Activated T-helper 17 cell treated with anti-CD3 and anti-CD28 coated beads, Interleukin-2, amount 50 U/mL, for 72 hours (primary cell): ENCODE measurements at places on chromosomes 1 and 21. TPM values are rescaled to one million over a fixed set of nuclear protein-coding genes. Genes with fewer than 3 reads are reported as not detected.

DNA sequence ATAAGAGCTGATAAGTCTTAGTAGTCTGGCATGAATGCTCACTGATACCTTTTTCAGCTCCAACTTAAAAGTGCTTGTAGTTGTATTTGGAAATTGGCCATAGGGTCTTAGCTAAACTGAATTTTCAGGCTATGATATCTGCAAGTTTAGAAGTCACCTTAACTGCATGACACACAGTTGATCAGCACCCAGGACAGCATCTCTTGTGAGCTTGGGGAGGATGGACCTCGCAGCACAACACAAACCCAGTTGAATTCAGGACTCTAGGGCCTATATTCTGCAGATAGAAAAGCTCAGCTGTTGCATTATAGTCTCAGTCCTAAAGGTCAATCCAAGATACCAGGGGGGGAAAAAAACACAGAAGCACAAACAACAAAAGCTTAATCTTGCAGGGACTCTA, 394.3 kb downstream of the KCNH1 start:
- no peak for ATAC-seq
- H3K4me1 ChIP-seq = no peaks in the 10 kb centered on the region
- H3K4me3 ChIP-seq = no peak overlapping the region
- peaks cover 11% of the 10 kb centered on the region for H3K27me3 ChIP-seq
- H3K27ac ChIP-seq = no peak overlapping the region

DNA sequence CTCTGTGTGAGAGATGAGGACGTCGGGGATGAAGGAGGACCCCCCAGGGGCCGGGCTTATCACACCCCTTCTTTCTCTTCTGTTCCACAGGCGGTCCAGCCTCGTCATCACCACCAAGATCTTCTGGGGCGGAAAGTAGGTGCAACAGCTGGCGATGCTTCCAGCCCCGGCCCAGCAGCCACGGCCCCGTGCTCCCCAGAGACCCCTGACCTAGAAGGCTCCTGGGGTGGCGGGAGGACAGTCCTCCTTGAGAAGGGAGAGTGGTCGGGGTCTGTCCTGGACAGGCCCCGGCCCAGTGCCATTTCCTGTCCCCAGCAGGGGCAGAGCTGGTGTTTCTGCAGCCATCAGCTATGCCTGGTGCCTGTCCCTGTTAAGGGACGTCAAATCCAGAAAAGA, 41.7 kb downstream of the KCNAB2 start:
- no peak overlapping the region for H3K4me3 ChIP-seq
- peaks cover 4% of the 10 kb centered on the region for H3K4me1 ChIP-seq
- H3K27ac ChIP-seq = peak overlapping the region; percentile 65
- ATAC-seq = peak; percentile 14
- peaks cover 92% of the 10 kb centered on the region for H3K36me3 ChIP-seq

ITGB2 gene
- 302 TPM for total RNA-seq

KRTAP10-6 gene
- not detected for total RNA-seq

DNA sequence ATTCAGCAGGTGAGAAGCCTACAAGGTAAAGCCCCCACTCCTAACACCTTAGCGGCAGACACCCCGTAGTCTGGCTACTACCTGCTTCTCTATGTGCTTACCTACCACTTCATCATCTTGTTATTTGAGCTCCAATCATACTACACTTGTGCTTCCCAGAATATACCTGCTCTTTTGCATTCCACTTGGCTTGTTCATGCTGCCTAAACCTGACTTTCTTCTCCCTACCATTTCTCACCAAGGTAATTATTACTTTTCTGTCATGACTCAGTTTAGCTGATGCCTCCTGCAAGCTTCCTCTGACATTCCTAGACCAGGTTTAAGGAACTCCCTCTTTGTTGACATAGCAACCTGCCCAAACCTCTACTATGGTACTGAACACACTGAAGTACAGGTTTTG, 495.6 kb upstream of the C1orf87 start:
- no peak overlapping the region for H3K4me3 ChIP-seq
- H3K4me1 ChIP-seq = no peaks in the 10 kb centered on the region
- H3K27ac ChIP-seq = no peak overlapping the region
- no peak for ATAC-seq
- peaks cover 10% of the 10 kb centered on the region for H3K27me3 ChIP-seq
- H3K36me3 ChIP-seq = no peaks in the 10 kb centered on the region

DNA sequence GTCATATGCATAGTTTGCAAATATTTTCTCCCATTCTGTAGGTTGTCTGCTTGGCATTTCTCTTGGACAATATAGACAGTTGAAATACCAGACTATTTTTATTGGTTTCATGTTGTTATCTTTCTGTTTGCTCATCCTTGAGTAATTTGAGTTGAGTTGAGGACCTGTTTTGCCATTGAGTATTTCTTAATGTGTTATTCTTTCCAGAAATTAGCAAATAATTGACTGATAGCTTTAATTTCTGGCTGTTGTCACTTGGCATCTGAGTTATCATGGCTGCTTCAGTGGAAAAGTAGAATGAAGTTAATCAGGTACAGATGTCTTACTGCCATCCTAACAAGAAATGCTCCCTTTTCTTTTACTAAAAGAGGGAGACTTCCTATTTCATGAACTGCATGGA, 264.8 kb upstream of the DUSP10 start:
- no peaks in the 10 kb centered on the region for H3K4me1 ChIP-seq
- H3K36me3 ChIP-seq = no peaks in the 10 kb centered on the region
- no peak for ATAC-seq
- H3K27me3 ChIP-seq = peaks cover 4% of the 10 kb centered on the region

DNA sequence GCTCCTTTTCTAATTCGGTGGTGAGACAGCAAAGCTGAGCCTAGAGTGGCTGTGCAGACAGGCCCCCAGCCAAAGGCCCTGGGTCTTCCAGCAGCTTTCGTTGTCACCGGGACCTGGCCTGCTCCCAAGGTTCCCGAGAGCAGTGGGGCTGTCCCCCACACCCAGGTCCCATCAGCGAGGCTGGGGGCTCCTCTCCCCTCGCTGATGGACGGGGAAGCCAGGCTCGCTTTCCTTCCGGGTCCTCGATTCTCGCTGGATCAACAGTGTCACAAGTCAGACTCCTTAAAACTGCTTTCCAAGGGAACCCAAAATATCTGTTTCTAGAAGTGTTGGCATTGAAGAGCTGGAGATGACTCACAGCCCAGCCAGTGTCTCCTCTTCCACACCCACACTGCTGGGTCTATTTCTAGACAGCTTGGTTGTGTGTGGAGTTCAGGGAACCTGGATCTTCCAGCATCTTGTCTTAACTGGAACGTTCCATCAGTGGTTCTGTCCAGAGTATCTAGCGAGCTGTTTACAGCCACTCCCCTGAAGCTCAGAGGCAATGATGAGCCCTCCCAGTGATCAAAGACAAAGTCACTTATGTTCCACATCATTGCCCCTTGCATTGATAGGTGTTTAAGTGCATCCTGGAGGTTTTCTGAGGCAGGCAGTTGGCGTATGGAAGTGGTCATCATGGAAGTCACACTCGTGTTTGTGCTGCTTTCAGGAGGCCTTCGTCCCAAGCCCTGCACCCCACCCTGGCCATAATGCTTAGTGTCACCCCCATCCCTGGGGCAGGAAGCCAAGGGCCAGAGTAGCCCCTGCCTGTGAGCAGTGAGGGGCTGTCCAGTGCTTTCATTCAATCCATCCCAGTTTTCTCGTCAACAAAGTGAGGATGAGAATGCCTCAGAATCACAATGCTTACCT, 35.2 kb downstream of the RRP1 start:
- no peak overlapping the region for H3K4me3 ChIP-seq
- no peak overlapping the region for H3K27ac ChIP-seq
- H3K4me1 ChIP-seq = no peaks in the 10 kb centered on the region

DNA sequence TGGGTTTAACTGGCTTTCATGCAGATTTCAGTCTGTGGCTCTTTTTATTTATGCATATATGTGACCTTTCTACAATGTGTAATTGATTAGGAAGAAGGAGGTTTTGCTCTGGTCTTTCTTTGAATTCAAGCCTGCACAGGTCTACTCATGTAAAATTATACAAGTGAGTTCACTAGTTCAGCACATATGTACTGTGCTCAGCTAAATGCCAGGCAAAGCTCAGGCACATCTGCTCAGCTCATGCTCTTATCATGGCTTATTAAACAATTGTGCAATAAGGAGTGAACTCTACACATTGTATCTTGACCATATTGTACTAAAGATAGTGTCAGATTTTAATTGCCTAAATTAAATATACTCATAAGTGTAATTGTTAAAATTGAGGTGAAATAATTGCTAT, 378.4 kb downstream of the ADGRL2 start:
- no peaks in the 10 kb centered on the region for H3K27me3 ChIP-seq
- no peak for ATAC-seq
- no peak overlapping the region for H3K27ac ChIP-seq
- H3K4me3 ChIP-seq = no peak overlapping the region
- H3K36me3 ChIP-seq = no peaks in the 10 kb centered on the region
- H3K4me1 ChIP-seq = no peaks in the 10 kb centered on the region

ACKR1 gene
- total RNA-seq = not detected

LGR6 gene
- 0.21 TPM for total RNA-seq

C1orf185 gene
- total RNA-seq = not detected

VHLL gene
- total RNA-seq = 0.42 TPM

DNA sequence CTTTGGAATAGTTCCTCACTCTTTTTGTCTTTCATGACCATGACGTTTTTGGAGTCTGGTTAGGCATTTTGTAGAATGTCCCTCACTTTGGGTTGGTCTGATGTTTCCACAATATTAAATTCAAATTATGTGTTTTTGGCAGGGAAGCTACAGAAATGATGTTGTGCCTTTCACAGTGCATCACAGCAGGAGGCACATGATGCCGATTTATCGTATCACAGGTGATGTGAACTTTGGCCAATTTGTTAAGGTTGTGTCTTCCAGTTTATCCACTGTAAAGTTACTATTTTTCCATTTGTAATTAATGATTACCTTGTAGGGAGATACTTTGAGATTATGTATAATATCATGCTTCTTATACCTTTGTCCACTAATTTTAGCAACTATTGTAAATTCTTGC, 114.3 kb downstream of the FGGY start:
- no peaks in the 10 kb centered on the region for H3K36me3 ChIP-seq
- H3K4me3 ChIP-seq = no peak overlapping the region
- no peak overlapping the region for H3K27ac ChIP-seq

AMY2A gene
- not detected for total RNA-seq

DNA sequence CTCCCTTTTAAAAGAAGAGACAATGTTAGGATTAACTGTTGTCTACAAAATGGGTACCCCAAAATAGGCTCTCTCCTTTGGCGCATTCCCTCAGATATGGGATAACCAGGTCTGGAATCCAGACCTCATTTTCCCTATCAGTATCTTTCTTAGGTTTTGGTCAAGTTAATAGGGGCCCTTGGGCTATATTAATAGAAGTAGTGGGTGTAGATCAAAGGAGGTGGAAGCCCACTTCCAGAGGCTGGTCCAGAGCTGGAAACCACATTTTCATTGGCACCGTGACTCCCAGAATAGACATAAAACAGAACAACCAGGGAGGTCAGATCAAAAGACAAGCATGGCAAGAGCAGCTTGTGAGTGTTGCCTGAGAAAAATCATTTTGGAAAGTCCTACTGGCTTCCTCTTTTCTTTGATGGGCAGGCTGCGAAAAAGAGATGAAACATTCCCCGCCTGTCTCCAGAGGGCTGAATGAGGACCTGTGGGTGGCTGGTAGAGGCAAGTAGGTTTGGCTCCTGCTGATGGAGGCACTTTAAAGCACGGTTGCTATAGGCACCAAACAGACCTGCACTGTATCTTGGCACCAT, 25.8 kb upstream of the KIF21B start:
- H3K4me3 ChIP-seq = no peak overlapping the region
- ATAC-seq = no peak
- no peak overlapping the region for H3K27ac ChIP-seq
- no peaks in the 10 kb centered on the region for H3K27me3 ChIP-seq

GRCh38 chr1:228830954-228831481, 95.7 kb downstream of the RHOU start:
- H3K36me3 ChIP-seq = no peaks in the 10 kb centered on the region
- peak; percentile 92 for ATAC-seq
- H3K27me3 ChIP-seq = peaks cover 7% of the 10 kb centered on the region
- H3K4me1 ChIP-seq = peaks cover 13% of the 10 kb centered on the region
- H3K4me3 ChIP-seq = no peak overlapping the region

ETV3L gene
- total RNA-seq = not detected

- no peak overlapping the region for H3K4me3 ChIP-seq
- no peak overlapping the region for H3K27ac ChIP-seq
- peaks cover 16% of the 10 kb centered on the region for H3K4me1 ChIP-seq
- no peak for ATAC-seq
- no peaks in the 10 kb centered on the region for H3K27me3 ChIP-seq
Observed at GRCh38 chr1:5953386-5953785, 38.8 kb downstream of the NPHP4 start.

GRCh38 chr21:36627242-36627641, 71.7 kb upstream of the SIM2 start:
- ATAC-seq = peak; percentile 77
- no peaks in the 10 kb centered on the region for H3K4me1 ChIP-seq
- H3K27ac ChIP-seq = peak overlapping the region; percentile 28
- H3K36me3 ChIP-seq = no peaks in the 10 kb centered on the region
- peak overlapping the region; percentile 9 for H3K4me3 ChIP-seq
- H3K27me3 ChIP-seq = peaks cover 16% of the 10 kb centered on the region

CDC20 gene
- 127 TPM for total RNA-seq

DNA sequence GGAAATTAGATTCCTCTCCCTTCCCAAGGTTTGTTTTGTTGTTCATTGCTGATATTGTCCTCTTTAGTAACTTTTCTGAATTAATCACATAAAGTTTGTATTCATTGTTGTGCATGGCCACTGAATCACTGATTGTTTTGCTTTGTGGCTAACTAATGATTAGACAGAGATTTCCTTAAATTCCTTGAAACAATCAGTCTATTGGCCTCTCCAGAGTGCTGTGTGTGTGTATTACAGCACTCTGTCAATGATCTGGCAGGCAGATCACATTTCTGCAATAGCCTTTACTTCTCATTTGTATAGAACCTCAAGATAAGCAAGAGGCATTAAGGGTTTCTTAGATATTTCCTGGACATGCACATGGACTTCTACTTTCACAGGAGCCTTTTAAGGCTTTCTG, 78.6 kb downstream of the DUSP10 start:
- no peak for ATAC-seq
- peaks cover 13% of the 10 kb centered on the region for H3K4me1 ChIP-seq
- H3K4me3 ChIP-seq = no peak overlapping the region
- no peaks in the 10 kb centered on the region for H3K36me3 ChIP-seq
- H3K27ac ChIP-seq = no peak overlapping the region

- H3K27me3 ChIP-seq = no peaks in the 10 kb centered on the region
- H3K4me3 ChIP-seq = no peak overlapping the region
- H3K36me3 ChIP-seq = no peaks in the 10 kb centered on the region
- ATAC-seq = no peak
- H3K4me1 ChIP-seq = no peaks in the 10 kb centered on the region
- H3K27ac ChIP-seq = no peak overlapping the region
Observed at GRCh38 chr1:200365897-200366426, 43.9 kb downstream of the ZNF281 start.

GRCh38 chr1:175888996-175889395, 145.6 kb upstream of the TNR start:
- no peak overlapping the region for H3K27ac ChIP-seq
- no peaks in the 10 kb centered on the region for H3K4me1 ChIP-seq
- H3K27me3 ChIP-seq = peaks cover 10% of the 10 kb centered on the region
- ATAC-seq = no peak
- no peaks in the 10 kb centered on the region for H3K36me3 ChIP-seq
